Amniotic stem cell (primary cell): ENCODE measurements at places on chromosomes 11 and 22.
A peak's percentile ranks its signal among the peaks of the same experiment; 100 is the strongest.

DNA sequence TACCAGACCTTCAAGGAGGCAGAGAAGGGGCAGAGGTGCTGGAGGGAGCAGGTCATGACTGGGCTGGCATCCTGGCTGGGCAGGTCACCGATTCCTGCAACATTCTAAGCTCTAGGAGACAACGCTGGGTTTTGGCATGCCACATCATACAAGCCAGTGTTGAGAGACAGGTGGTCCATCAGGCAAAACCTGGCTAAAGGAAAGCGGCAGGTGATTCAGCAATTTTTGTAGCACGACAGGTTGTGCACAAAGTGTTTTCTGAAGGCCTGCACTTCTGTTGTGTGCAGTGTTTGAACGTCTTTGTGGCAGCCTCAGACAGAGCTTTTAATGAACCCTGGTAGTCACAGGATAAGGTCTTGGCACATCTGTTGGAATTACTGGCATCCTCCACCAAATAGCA, 69.9 kb upstream of the BID start:
- no peak for DNase-seq

DNA sequence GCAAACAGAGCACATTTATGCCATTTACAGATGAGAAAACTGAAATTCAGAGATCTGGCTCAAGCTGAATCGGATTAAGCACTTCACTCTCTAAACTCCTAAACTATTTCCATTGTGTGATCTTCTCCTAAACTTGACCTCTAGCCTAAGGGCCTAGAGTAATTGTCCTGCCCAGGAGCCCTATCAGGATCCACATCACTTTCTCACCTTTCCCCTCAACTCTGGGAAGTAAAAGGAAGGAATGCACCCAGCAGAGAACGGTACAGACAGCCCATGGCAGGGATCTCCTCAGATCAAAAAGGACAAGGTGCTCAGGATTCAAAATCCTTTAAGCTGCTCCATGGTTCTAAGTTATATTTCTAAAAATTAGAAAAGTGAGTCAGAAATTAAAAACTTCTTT, 102.7 kb downstream of the ABTB2 start:
- no peak for DNase-seq

DNA sequence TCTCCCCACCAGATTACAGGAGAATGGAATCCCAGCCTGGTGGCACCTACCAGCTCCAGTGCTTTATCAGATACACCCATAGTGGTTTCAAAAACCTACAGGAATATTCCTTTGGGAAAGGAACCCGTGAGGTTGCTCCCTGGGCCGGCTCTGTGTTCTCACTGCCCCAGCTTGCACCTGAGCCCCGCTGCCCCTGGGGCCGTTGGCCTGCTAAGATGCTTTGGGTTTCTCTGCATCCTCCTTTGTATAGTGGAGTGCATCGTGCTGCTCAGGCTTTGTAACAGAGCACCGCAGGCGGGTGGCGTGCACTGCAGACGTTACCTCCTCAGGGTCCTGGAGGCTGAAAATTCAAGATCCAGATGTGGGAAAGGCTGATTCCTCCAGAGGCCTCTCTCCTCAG, 414.1 kb downstream of the BRD1 start:
- no peak for DNase-seq

DNA sequence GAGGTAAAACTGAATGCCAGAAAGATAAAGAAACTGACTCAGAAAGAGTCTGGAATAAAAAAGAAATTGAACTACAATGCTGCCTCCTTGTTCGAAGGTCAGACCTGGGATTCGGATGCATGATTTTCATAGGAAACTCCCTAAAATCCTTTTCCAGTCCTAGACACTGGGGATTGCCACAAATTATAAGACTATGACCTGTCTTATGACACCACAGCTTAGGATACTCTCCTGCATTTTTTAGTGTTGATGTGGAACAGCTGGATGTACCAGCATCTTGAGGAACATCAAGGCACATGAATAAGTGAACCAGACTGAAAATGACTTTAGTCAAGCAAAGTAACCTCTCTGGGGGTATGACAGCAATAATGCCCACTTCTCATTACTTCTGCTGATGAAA, 9.0 kb downstream of the KIRREL3 start:
- DNase-seq: no peak

- no peak for DNase-seq
These were observed 5.9 kb upstream of the BATF2 start for GRCh38 chr11:65002706-65003105.

- no peak for DNase-seq
These were observed 56.5 kb downstream of the MED15 start for GRCh38 chr22:20563941-20564371.

DNA sequence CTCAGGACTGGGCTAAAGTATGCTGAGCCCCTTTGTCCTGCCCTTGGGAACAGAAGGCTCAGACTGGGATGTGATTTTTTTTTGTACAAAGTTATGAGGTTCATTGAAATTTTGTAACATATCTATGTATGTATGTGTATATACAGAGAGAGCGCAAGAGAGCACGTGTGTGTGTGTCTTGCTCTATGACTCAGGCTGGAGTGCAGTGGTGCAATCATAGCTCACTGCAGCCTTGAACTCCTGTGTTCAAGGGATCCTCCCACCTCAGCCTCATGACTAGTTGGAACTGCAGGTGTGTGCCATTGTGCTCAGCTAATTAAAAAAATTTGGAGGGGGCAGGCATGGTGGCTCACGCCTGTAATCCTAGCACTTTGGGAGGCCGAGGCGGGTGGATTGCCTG, 5.7 kb downstream of the TMEM25 start:
- DNase-seq: no peak

DNA sequence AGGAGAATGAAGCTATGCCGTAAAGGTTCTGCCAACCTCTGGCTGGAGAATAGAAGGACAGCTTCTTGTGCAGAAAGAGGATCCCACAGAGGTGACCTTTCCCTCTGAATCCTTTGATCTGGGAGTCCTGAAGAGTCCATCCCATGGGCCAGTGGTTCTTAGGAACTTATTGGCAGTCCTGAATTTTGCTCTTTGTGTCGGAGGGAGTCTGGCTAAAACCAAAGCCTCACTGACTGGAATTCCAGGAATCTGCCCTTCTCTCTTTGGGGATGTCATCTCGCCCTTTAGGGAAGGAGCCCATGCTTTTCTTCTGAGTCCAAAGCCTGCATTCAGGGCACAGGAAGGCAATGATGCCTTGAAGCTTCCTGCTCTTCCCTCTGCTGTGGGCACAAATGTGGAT, 45.5 kb downstream of the PKNOX2 start:
- no peak for DNase-seq

- DNase-seq: no peak
These were observed 1.2 kb upstream of the TIMP3 start for GRCh38 chr22:32800158-32800882.

GRCh38 chr11:57713835-57714234, 1.4 kb downstream of the TMX2 start:
- DNase-seq: no peak

DNA sequence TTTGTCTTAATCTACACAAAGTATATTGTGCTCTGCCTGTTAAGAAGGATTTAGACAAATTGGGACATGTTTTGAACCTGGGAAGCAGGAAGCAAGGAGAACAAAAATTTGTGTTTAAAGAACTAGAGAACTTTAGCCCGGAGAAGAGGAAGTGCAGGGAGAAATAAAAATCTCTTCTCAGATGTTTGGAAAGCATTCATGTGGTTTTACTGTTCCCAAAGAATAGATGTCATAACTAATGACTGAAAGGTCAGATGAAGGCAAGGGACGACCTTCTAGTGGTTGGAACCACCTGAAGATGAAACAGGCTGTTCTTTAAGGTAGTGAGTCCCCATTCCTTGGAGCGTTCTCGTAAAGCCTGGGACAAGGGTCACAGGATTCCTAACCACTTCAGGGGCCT, 38.3 kb downstream of the IRAG1 start:
- DNase-seq: no peak

- no peak for DNase-seq
These were observed 16.1 kb downstream of the CPT1A start for GRCh38 chr11:68825571-68825970.

GRCh38 chr11:112655371-112655770, 305.8 kb upstream of the NCAM1 start:
- DNase-seq: no peak

DNA sequence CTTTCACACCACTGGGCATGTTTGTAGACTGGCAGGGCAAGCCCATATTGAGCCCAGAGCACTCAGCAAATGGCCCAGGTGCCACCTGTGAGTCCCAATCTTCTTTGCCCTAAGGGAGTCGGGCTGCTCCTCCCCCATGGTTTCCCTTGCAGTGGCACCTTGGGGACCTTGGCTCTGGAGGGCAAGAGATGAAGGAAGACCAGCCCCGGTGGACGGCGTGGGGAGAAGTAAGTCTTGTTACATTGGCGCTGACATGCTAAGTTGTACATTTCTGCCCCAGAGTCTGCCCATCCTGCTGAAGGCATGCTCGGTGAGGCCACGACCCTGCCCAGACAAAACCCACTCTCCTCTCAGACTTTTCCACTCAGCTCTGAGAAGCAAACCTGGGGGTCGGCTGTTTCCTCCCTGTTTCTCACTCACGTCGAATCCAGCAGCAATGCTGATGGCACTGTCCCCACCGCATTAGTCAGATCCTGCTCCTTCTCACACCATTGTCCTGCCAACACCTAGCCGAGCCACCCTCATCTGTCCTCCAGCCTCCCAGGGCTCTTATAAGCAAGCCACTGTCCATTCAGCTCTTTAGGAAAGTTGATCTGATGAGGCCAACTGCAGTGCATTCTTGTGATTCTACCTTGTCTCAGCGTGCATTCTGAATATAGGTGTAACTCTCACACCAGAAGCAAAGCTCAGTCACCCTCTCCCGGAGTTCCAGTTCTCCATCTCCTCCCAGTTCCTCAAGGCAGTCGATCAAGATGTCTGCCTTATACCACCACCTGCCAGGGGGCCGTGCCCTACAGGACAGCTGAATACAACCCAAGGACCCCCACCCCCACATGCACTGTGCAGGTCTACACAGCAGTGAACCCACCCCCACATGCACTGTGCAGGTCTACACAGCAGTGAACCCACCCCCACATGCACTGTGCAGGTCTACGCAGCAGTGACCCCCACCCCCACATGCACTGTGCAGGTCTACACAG, 827.1 kb downstream of the TBC1D22A start:
- no peak for DNase-seq

DNA sequence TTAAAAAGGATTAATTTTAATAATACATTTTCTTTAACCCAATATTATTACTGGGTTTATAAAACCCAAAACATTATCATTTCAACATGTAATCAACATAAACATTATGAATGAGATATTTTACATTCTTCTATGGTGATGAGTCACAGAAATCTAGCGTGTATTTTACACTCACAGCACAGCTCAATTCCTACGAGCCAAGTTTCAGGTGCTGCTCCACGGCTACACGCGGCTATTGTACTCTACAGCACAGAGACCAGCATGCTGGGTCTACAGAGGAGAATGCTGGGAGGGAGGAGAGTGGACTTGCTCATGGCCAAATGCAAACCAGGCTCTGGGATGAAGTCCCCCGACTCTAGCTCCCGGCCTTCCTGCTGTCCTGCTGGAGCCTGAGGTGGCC, 72.0 kb upstream of the LMO1 start:
- DNase-seq: no peak

DNA sequence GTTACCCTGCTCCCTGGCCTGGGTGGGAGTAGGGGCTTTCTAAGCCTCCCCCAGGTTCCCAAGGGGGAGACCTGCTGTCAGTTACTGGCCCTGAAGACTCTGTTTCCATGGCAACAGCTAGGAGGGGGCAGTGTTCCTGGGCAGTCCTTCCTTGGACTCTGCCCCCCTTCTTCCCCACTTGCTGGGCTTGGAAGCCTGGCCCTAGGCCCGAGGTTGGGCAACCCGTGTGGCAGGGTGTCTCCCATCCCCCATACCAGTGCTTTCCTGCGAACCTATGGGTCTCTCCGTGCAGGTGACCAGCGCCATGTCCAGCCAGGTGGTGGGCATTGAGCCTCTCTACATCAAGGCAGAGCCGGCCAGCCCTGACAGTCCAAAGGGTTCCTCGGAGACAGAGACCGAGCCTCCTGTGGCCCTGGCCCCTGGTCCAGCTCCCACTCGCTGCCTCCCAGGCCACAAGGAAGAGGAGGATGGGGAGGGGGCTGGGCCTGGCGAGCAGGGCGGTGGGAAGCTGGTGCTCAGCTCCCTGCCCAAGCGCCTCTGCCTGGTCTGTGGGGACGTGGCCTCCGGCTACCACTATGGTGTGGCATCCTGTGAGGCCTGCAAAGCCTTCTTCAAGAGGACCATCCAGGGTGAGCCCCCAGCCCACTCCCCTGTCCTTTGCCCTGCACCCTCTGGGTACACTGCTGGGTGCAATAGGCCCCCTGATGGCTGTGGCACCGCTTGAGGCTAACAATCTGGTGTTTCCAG, 1.7 kb downstream of the ESRRA start:
- no peak for DNase-seq

DNA sequence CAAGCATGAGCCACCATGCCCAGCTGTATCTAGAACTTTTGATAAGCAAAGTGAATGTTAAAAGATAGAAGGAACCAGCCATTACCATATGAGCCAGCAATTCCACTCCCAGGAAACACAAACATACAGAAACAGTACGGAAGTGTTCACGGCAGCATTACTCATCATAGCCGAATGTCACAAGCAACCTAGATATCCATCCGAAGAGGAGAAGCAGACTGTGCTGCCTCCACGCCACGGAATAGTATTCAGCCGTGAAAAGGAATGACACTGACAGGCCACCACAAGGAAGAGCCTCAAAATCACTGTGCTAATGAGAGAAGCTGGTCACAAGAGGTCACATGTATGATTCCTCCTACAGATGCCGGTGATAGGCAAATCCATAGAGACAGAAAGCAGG, 17.6 kb upstream of the MGAT3 start:
- no peak for DNase-seq

DNA sequence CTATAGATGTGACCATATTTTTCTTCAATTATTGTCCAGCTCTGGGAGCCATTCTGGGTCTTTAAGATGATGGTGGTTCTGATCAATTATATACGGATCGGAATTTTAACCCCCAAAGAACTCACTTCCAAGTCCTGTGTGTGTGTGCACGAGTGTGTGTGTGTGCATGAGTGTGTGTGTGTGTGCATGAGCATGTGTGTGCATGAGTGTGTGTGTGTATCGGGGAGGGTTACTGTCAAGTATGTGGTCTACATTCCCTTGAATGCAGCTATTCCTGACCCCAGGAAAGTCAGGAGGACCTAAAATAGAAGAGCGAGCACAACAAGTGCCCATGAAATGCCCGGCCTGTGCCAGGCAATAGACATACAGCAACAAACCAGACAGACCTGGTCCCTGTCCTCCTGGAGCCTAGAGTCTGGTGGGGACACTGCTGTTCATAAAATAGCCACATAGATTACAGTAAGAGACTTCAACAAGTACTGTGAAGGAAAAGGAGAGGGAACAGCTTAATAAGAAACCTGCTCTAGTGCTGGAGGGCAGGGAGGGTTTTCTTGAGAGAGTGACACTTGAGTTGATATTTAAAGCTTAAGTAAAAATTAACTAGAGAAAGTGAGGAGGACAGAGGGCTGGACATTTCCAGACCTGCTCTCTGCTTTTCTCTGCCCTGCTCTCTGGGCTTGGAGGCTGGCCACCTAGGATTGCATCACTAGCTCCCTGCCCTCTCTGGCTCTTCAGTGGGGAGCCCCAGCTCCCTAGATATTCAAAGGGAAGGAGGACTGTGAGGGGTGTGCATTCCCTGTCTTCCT, 66.1 kb upstream of the SPON1 start:
- no peak for DNase-seq

- no peak for DNase-seq
These were observed 175.5 kb downstream of the ETS1 start for GRCh38 chr11:128411812-128412211.

GRCh38 chr11:79236541-79236971, 204.3 kb downstream of the TENM4 start:
- DNase-seq: peak; percentile 63
